ENCODE measurements at places on chromosomes 6 and 20.

- DNase-seq, result peak; percentile 38
Observed at GRCh38 chr6:53492860-53493634, 51.9 kb downstream of the GCLC start.

DNA sequence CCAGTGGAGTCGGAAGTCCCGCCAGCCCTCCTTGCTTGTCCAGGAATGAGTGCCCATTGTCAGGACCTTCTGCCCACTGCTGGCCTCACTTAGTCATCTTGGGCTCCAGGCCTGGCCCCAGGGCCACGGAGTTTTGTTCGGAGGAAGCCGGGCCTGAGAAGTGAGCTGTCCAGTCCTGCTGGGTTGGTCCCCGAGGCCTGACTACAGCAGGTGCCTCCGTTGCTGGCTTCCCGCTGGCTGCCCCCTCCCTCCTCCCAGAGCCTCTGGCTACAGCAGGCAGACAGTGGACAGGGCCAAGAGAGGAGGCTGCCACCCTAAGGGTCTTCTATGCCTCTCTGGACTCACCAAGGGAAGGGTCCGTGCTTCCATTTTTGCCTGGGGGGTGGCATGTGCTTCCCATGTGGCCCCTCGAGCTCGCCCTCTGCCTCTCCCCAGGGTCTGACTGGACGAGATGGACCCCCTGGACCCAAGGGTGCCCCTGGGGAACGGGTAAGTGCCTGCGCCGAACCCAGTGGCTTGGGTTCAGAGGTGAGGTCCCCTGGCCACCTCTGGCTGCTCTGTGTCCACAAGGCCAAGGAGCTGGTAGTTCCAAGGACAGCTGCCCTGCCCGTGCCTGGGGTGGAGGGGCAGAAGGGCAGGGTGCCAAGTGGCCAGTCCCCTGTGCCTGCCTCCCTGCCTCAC is 2.8 kb downstream of the COL9A3 start:
- no peak for DNase-seq

GRCh38 chr6:20633566-20634340 is 99.5 kb downstream of the CDKAL1 start:
- DNase-seq, result no peak

GRCh38 chr6:39059496-39060310 is 11.1 kb downstream of the GLP1R start:
- DNase-seq, result no peak

DNA sequence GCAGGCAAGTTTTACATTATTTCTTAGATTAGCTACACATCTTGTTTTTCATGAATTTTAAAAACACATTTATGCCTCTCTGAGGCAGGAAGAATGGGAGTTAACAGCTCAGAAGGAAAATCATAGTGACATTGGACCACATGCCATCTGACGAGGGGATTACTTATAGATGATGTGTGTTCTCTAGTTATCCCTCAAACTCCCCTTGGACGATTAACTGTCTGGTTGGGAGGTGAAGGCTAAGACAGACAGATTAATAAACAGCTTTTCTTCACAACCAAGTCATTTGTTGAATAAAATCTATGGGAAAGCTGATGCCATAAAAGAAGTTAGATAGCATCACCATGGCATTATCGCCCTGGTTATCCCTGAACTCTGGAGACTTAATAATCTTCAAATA is 80.0 kb upstream of the PREP start:
- no peak for DNase-seq

DNA sequence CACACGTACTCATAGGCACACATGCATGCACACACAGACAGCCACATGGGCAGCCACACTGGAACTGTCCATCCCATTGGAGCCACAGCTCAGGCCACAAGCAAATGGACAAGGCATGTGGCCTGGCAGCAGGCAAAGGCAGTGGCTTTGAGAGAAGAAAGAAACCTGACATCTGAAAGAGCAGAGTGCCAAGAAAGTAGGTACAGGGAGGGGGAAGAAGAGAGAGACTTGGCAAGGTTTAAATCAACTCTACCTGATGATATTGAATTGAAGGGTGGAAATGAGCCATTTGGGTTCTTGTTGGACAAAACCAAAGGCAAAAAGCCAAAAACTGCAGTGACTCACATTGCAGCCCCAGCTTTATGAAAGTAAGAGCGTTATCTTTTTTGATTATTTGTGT is 142.7 kb downstream of the PCSK2 start:
- DNase-seq, result no peak

- no peak for DNase-seq
Observed at GRCh38 chr6:28725890-28726348, 197.9 kb downstream of the TRIM27 start.

- DNase-seq, result peak; percentile 20
Observed at GRCh38 chr6:129661536-129662405, 48.2 kb downstream of the ARHGAP18 start.

DNA sequence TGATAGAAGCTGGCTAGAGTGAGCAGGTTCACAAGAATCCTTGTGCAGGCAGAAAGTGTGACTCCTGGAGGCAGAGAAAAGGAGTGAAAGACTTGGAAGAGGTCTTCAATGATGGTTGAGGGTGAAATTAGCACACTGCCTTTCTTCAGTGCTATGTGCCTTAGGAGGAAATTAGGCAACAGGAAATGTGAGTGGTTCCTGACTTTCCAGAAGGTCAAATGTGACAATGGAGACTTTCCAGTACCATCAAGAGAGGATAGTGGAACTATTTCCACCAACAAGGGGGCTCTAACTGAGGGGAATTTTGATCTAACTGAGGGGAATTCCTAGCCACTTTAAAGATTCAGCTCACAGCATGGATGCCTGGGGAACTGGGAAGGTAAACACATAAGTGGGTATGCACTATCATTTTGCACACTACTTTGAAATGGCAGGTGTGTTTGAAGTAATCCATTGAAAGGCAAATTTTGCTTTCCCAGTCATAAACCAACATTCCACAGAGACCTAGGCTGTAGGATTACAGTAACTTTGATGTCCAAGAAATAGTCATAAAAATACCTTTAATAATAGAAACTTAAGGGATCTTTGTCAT is 90.0 kb downstream of the PERP start:
- DNase-seq, result no peak
